ENCODE measurements at places on chromosomes 6 and 20. TPM values are rescaled to one million over a fixed set of nuclear protein-coding genes. Genes with fewer than 3 reads are reported as not detected.

PPP1R14C gene
- total RNA-seq: not detected

PPP1R16B gene
- total RNA-seq: 0.56 TPM

VARS1 gene
- total RNA-seq: 44.4 TPM

TTK gene
- 22.0 TPM for total RNA-seq

LHFPL5 gene
- not detected for total RNA-seq

RWDD2A gene
- 6.2 TPM for total RNA-seq

SLC16A10 gene
- total RNA-seq: not detected

DNAAF9 gene
- 11.3 TPM for total RNA-seq

EBF4 gene
- total RNA-seq: 3.7 TPM

BLTP3A gene
- 2.2 TPM for total RNA-seq

RBBP9 gene
- total RNA-seq: 13.4 TPM

MOXD1 gene
- 16.0 TPM for total RNA-seq

OR2J3 gene
- total RNA-seq: not detected

MAVS gene
- total RNA-seq: 17.5 TPM

SIRPB1 gene
- total RNA-seq: not detected

SLC4A11 gene
- 0.72 TPM for total RNA-seq

ENPP5 gene
- 1.0 TPM for total RNA-seq

PDE10A gene
- total RNA-seq: 44.2 TPM

NOTCH4 gene
- 3.2 TPM for total RNA-seq

BFSP1 gene
- total RNA-seq: 6.4 TPM

DEFB114 gene
- not detected for total RNA-seq

ULBP1 gene
- total RNA-seq: 0.88 TPM

Data from epithelial cell of alveolus of lung (primary cell).